SW 1271 (cell line): ENCODE measurements at places on chromosomes 6 and 20.

DNA sequence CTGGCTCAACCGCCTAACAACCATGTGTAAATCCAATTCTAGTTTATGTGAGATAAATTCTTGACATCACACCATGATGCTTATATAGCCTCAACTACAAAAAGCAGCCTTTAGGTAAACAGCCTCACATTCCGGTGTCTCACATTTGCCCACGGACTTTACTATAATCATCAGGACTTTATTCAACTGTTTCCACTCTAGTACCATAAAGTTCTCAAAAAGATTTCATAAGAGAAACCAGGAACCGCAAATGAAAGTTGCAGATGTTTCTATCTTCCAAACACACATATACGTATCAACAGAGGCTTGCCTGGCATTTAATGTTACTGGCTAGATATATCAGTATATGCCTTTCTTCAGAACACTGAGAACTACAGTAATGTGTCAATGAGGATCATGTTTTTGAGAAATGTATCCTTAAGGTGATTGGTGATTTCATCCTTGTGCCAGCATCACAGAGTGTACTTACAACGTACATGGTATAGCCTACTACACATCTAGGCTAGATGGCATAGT, 80.0 kb downstream of the EPB41L2 start:
- DNase-seq, result no peak

DNA sequence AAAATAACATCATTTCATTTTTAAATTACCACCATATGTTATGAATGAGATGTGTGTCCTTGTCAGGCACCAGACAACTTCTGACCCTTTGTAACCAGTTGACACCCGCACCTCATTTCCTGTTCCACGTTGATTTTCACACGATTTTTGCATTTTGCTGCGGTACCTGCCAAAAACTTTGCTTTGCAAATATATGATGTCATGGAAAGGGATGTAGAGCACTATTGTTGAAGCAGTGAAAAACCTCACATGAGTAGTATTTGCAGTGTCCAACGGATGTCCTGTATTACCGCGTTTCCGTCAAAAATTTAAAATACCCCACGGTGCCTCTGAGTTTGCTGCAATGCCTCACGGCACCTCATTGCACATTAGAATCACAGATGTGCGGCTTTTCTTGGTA, 115.6 kb downstream of the MTHFD1L start:
- no peak for DNase-seq

- DNase-seq, result no peak
These were observed 846 bp downstream of the PDE10A start for GRCh38 chr6:165662041-165662748.

GRCh38 chr20:51542033-51542570, 417 bp downstream of the NFATC2 start:
- no peak for DNase-seq

DNA sequence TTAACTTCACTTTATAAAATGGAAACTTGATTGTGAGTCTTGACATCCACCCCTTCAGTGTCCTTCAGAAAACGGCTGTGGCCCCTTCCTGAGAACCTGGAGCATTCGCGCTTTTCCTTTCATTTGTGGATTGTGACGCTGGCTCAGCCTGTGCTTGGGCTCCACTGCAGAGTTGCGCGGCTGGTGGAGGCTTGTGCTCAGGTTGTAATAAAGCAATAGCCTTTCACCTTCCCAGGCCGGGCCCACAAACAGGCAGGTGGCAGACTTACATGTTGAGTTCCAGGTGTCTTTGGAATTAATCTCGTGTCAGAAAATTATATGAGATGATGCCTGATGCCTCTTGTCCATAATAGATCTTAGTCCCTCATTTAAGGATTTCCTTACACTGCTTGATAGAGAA, 199.9 kb downstream of the CDH4 start:
- no peak for DNase-seq
